NCI-H1092 treated with DMSO at 0.1 percent for 48 hours (cell line): ENCODE measurements at places on chromosomes 16 and 17.

- no peak for DNase-seq
These were observed 908 bp downstream of the COG4 start for GRCh38 chr16:70522216-70523075.

DNA sequence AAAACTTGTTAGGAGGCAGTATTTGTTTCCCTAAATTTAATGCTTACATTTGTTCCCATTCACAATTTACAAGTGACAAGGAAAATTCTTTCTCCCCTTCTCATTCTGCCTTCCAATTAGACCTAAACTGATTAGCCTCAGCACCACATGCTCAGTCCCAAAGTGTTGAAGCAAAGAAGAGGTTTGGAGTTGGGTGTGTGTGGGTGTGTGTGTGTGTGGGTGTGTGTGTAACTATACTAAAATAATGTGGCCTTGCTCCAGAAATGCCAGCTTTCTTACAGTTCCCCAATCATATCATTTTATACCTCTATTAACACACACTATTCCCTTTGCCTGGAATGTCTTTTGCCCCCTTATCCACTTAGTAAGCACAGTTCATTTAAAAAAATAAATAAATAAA, 6.9 kb upstream of the UTP6 start:
- DNase-seq, result no peak

GRCh38 chr16:49854188-49854795, 1.6 kb downstream of the ZNF423 start:
- DNase-seq, result no peak

- DNase-seq, result no peak
These were observed 70.5 kb upstream of the RASL10B start for GRCh38 chr17:35660902-35661301.

GRCh38 chr16:77386831-77387814, 47.7 kb downstream of the ADAMTS18 start:
- no peak for DNase-seq

DNA sequence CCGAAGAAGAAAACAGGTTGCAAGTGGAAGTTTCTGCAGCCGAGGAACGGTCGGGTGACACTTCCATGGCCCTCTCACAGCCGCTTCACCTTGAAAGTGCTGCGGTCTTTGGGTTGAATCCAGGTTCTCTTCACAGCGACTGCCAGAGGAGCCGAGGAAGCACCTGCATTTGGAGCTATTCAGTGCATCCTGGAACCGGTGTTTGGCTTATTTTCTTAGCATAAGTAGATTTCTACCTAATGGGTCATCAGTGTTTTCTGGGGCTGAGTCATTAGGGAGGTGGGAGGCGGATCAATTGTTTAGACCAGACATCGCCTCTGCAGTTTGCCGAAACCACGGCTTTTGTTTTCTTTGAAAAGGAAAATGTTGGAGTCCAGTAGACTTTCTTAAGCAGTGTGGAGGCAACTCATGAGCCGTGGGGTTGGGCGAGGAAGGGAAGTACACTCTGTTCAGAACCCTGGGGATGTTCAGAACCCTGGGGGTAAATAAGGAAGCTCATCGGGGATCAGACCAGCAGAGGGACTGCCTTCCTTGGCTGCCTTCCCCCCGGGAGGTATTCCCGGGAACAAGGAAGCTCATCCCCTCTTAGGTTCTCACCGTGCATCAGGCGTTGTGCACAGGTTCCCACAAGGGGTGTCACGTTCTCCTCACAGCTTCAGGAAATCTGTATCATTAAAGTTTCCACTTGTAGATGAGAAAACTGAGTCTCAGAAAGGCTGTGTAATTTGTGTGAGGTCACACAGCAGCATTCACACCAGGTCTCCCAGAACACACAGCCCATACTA, 361.5 kb downstream of the SNX29 start:
- no peak for DNase-seq

- peak; percentile 35 for DNase-seq
These were observed 133.7 kb downstream of the RAB11FIP4 start for GRCh38 chr17:31524926-31525800.
